Transverse colon (tissue), 4 donors: ENCODE measurements at places on chromosomes 5 and 9. TPM values are rescaled to one million over a fixed set of nuclear protein-coding genes. Genes with fewer than 3 reads are reported as not detected.

The BTNL3 gene
- 146 TPM for total RNA-seq

The NAIF1 gene
- total RNA-seq = 15.2 TPM

The TEX48 gene
- total RNA-seq = not detected

The IFNA2 gene
- not detected for total RNA-seq

The TMEM215 gene
- total RNA-seq = not detected

DNA sequence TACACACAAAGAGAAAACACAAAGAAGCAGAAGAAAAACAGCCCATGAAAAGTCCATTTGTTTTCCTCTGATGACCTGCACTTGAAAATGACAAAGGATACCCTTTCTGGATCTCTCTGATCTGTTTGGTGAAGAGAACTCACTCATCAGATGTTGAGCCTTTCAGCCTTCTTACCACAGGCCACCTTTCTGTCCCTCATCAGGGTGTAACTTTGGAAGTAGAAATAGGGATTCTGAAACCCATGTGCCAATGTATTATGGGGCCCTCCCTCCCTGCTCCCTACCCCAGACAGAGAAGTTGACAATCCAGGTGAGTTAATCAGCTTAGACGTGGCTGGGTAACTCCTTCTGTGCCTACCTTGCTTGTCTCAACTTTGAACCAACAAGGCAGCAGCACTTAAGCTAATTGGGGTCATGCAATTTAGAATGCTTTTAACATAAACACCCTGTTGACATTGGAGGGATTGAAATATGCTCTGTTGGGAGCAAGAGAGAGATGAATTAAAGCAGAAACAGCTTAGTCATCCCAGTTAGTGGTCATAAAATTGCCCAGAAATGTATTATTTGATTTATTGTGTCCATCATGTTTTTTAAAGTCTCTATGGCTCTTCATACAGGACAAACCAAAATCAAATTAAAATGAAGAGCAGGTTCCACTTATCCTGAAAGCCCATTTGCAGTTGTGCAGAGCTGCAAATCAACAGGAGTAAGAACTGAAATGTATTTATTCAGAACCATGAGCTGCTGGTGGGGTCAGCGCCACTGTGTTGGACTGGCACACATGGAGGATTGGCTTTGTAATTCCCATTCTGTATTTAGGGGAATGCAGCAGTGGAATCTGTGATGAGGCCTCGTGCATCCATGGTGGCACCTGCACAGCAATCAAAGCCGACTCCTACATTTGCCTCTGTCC, 132.0 kb downstream of the LIFR start:
- no peak for DNase-seq

- peak; percentile 31 for DNase-seq
Observed at GRCh38 chr5:150789943-150790611, 11.5 kb downstream of the SMIM3 start.

GRCh38 chr5:148856009-148856367, 29.6 kb downstream of the ADRB2 start:
- DNase-seq = peak; percentile 57

DNA sequence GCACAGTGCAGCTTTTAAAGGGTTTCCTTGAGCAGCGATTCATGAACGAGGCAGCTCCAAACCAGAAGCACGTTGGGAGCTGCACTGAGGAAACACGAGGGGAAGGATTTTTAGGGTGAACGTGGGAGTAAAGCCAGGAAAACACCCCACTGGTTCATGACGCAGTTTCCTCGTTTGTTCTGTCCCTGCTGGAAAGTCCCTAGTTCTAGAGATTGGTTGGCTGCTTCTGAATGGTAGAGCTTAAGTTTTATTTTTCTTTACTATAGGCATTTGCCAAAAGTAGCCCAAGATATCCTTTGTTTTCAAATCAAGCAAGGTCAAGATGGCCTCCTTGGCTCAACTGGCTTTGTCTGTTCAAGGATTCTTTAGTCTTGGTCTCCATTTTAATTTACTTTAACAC, 116.5 kb upstream of the CACNA1B start:
- no peak for DNase-seq

DNA sequence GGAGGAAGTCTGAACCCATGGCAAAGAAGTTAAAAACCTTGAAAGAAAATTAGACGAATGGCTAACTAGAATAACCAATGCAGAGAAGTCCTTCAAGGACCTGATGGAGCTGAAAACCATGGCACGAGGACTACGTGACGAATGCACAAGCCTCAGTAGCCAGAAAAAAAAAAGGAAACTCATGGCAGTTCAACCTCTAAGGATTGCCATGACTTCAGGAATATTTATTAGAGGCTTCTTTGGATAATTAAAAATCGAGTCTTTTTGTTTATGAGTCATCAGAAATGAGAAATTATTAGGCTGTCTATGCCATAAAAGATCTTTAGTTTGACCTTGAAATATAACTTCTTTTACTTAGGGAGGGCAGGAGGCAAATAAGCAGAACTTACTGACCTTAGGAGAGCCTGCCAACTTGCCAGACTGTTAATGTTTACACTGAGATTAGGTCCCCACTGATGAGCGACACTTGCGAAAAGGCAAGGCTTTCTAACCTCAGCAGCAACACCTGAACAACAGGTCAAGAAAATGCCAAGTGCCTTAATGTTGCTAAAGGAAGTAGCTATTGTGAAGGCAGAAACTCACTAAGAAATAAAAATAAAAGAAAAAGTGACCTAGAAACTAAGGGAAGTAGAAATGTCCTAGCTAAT, 55.2 kb upstream of the TUSC1 start:
- DNase-seq = no peak

- no peak for DNase-seq
Observed at GRCh38 chr5:180139731-180140055, 68.1 kb upstream of the RNF130 start.

DNA sequence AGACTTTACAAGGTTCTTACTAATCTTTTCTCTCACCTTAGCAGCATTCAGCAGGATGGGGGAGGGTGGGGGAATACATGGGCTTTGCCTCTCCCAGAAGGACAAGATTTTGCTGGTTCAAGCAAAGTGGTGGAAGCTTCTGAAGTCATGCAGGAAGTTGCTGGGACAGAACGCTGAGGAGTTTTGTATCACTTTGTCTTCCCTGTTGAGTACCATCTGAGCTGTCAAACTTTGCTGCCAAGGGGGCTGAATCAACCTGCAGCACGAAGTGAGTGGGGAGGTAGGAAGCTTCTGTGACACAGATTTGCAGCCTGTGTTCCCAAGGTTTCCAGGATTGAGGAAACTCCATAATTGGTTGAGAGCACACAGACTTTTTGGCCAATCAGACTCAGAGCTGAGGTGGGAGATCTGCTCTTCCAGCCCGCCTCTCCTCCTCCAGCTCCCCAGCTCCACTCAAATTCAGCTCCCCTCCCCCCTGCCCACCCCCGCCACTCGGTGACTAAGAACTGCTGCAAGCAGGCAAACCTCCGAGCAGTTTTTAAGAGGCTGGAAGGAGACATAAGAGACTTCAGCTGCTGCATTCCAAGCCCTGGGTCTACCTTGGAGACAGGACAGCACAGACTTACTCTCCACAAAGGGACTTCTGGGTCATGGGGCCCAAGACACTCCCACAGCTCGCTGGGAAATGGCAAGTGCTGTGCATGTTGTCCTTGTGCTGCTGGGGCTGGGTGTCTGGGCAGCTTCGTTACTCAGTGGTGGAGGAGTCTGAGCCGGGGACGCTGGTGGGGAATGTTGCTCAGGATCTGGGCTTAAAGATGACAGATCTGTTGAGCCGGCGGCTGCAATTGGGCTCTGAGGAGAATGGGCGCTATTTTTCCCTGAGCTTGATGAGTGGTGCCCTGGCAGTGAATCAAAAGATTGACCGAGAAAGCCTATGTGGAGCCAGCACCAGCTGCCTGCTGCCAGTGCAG, at the start of gene PCDHGC5:
Gene PCDHGC5, plus strand, starts transcription at position 491 of the 971 bp plus-strand sequence. Its CDS starts 160 bp downstream, at position 651.
- DNase-seq = no peak

DNA sequence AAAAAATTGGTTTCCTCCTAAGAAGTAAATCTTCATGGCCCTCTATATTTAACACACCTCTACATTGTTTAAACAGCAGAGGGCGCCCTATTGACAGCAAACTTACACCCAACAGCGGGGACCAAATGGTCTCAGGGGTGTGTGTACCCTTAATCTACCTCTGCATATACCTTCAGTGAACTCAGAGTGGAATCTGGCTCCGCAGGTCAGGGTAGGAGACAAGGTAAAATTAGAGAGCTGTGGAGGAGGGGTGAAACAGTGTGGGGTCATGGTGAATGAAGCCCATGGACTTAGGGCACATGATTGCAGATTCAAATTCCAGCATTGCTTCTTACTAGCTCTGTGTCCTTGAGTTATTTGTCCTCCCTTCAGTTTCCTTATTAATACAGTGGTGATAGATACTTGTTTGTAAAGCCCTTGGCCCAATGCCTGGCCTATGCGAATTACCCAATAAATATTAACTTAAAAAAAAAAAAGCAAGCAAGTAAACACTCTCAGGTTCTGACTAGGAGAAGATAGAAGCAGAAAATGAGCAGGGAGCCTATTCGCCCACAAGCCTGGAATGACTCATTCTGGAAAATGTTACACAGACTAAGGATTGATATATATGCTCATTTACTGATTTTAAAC, 122.9 kb downstream of the CAVIN4 start:
- no peak for DNase-seq

DNA sequence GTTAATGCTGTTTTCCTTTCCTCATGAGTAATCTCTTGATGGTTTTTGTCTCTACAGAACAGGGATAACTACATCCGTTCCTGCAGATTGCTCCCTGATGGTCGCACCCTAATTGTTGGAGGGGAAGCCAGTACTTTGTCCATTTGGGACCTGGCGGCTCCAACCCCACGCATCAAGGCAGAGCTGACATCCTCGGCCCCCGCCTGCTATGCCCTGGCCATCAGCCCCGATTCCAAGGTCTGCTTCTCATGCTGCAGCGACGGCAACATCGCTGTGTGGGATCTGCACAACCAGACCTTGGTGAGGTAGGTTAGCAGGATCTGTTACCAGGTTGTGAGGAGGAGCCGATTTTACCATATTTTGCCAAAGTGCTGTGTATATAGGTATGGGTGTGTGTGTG, 148.2 kb downstream of the TLE4 start:
- DNase-seq = no peak

DNA sequence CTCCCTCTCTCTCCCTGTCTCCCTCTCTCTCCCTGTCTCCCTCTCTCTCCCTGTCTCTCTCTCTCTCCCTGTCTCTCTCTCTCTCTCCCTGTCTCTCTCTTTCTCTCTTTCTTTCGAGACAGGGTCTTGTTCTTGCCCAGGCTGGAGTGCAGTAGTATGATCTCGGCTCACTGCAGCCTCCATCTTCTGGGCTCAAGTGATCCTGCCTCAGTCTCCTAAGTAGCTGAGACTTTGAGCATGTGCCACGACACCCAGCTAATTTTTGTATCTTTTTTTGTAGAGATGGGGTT, 14.3 kb downstream of the TRIO start:
- DNase-seq = no peak

DNA sequence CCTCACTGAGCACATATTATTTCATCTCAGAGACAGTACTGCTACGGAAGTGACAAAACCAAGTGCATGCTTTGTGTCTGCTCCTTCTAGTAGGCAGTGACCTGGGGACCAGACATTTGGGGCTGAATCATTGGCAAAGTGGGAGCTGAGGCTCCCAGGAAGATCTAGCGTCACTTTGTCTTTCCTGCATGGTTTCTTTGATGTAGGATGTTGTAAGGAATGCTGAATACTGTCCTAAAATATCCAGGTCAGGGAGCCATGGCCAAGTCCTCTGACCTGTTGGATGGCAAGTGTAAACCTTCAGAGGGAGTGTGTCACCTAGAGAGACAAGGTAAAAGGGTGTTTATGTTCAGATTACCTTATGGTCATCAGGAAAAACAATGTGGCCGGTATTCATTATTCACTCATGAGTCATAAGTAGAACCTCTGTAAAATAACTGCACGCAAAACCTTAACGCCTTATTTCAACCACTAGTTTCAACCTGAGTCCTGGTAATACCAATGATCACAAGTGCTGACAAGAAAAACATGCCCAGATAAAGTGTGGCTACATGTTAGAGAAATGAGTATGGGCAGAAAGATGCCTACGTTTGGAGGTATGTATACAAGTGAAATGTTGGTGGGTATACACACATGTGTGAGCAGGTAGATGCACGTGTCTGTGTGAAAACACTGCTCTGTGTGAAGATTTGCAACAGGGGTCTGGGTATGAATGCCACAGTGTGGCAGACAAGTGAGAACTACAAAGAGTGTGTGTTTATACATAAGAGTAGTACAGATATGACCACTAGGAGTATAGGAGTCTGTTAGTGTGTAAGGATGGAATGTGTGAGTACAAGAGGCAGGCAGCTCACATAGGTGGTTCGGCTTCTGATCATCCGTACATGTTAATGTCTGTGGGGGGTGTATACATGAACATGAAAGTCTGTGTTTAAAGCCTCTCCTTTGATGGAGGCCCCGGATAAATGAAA, 263.9 kb downstream of the SPOCK1 start:
- DNase-seq = no peak

DNA sequence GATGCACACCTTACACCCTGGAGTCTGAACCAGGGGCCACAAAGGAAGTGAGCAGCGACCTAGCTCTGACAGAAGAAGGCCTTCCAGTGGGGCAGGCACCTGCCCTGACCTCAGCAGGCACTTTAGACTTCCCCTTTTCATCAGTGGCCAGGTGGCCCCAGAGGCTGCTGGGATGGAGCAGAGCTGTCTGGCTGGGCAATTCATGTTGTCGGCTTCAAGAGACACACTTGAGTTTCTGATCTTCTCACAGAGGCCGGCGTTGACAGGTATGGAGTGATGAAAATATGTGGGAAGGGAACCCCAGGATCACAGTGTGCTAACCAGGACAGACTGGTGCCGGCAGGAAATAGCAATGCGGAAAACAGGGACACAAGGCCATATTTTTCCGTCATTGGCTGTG, 375.5 kb downstream of the CTNND2 start:
- no peak for DNase-seq

- DNase-seq = no peak
Observed at GRCh38 chr5:584846-585245, 27.3 kb upstream of the CEP72 start.

GRCh38 chr9:13717322-13718054, 438.0 kb upstream of the MPDZ start:
- DNase-seq = no peak

DNA sequence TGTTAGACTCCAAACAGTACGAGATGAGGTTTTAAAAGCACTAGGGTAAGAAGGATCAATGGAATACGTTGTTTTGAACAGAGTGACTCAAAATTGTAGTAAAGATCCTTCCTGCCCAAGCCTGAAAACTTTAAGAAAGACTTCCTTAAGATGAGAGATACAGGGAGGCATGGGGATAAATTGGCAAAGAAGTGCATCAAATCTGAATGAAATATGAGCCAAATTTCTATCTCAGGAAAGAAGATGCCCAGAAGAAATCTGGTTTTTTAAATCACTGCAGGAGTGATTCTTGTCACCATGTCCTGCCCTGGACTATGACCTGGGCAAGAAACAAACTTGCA, 14.9 kb downstream of the FCN2 start:
- no peak for DNase-seq
